ENCODE measurements at places on chromosomes 4 and X. TPM values are rescaled to one million over a fixed set of nuclear protein-coding genes. Genes with fewer than 3 reads are reported as not detected.

Gene HAND2
- 34.3 TPM for total RNA-seq

Gene SLC2A9
- total RNA-seq: 4.8 TPM

Gene CITED1
- 1.6 TPM for total RNA-seq

Gene AMELX
- total RNA-seq: not detected

Gene SPANXA1
- not detected for total RNA-seq

Gene SLC9B1
- total RNA-seq: 3.2 TPM

Gene DCAF8L2
- total RNA-seq: 0.11 TPM

Gene NEUROG2
- not detected for total RNA-seq

Gene GASK1B
- total RNA-seq: 29.1 TPM

Gene TCEAL3
- 11.9 TPM for total RNA-seq

Gene TAF7L
- 0.45 TPM for total RNA-seq

Gene HMX1
- total RNA-seq: 0.27 TPM

Gene IL21
- not detected for total RNA-seq

Gene HOPX
- total RNA-seq: 3.1 TPM

Gene NDNF
- total RNA-seq: 8.6 TPM

Gene HGFAC
- total RNA-seq: 2.5 TPM

Gene CXCL9
- total RNA-seq: not detected

Gene SNCA
- 18.3 TPM for total RNA-seq
